ENCODE measurements at places on chromosomes 11 and 22.

GRCh38 chr11:33667819-33668467 is 32.7 kb downstream of the C11orf91 start:
- no peak for DNase-seq

DNA sequence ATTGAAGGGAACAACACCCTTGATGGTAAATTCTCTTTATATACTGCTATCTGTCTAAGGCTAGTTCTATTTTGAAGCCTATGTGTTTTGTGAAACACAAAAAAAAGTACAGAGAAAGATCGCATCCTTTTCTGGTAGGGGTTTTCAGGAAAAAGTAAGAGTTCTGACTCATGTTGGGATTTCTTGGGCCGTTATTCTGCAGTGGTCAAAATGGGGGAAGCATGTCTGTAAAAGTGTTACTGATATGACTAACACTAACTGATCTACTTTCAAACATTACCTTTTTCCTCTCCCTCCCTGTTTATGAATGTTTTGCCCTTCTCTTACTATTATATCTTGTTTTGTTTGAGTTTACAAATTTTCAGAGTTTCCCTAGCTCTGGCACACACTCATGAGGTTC is 53.9 kb downstream of the CTNND1 start:
- no peak for DNase-seq

DNA sequence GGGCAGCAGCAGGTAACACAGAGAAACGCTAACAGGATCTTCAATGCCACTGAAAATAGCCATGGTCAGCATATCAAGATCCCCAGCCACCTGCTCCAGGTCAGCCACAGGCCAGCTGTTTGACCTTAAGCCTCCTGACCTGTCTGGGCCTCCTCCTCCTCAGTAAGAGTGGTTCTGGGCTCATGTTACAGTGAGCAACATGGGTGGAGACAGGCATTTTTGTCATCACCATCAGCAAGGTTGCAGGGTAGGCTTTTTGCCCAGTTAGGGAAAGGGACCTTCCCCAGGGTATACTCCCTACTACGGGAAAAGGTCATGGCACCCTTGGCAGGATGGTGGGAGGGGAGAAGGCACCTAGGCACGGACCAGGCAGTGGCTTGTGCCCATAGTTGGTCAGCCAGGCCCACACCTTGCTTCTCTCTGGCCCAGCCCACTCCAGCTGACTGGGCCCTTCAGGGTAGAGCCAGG is 131.8 kb upstream of the PARVA start:
- DNase-seq, result no peak

DNA sequence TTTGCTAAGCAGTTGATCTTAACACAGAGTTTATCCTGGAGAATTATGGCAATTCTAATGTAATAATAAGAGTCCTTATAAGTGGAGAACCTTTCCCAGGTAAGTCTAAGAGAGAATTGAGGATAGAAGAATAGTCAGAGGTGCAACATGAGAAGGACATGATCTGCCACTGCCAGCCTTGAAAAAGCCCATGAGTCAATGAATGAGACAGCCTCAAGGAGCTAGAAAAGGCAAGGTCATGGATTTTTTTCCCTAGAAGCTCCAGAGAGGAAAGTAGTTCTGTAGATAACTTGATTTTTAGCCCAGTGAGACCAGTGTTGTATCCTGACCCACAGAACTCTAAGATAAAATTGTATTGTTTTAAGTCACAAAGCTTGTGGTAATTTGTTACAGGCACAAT is 16.9 kb downstream of the MS4A6A start:
- DNase-seq, result no peak

DNA sequence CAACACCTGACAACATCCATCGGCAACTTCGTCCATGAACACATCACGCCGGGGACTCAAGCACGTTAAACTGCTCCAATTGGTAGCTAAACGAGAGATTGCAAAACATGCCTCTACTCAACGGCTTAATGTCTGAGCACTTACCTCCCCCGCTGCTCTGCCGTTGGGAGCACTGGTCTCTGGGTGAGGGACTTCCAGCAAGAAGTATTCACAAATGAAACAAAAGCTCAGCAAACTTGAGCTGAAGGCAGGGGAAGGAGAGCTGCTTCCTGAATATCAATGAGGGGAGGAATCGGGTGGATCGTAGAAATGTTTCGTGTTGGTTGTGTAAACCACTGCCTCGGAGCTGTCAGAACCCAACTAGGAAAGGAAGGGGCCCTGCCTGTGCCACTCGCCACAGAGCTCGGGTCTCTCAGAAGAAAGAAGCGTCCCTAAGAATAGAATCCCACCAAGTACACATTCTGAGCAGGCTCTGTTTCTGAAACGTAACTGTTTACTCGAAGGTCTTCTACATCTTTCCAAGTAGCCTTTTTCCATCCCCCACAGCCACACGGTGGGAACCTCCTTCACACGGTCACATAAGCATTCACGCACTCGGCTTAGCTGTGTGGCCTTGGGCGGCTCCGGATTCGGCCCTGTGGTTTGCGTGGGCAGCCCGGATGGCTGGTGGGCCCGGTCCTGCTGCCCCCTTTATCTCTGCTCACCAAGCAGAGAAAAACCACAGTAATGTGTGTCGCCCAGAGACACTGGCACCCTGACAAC is at the start of gene MLC1:
Gene MLC1 (minus strand): TSS at position 216 of the 762 bp plus-strand sequence. CDS start 524 bp downstream, outside the sequence.
- no peak for DNase-seq

DNA sequence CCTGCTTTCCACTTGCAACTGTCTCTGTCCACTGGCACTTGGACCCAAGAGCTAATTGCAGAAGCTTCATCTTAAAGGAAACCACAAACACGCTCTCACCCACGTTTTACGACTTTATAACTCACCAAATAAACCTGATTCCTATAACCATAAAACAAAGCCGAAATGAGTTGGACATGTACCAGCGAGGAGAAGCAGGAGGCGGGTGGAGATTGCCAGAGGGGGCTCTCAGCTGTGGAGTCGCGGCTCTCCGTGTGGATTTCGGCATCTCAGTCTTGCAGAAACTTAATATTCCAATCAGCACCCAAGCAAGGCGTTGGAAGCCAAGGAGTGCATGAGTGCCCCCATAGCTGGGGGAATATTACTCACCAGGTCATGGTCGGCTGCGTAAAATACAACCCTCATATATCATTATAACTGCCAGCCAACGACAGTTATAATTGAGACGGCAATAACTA is 483.6 kb downstream of the MN1 start:
- no peak for DNase-seq

- DNase-seq, result no peak
Observed at GRCh38 chr11:78801161-78801884, 226.7 kb upstream of the NARS2 start.

GRCh38 chr11:102733232-102733875 is 8.6 kb upstream of the MMP8 start:
- peak; percentile 42 for DNase-seq

- DNase-seq, result peak; percentile 65
Observed at GRCh38 chr11:13335319-13335718, 57.7 kb downstream of the BMAL1 start.

DNA sequence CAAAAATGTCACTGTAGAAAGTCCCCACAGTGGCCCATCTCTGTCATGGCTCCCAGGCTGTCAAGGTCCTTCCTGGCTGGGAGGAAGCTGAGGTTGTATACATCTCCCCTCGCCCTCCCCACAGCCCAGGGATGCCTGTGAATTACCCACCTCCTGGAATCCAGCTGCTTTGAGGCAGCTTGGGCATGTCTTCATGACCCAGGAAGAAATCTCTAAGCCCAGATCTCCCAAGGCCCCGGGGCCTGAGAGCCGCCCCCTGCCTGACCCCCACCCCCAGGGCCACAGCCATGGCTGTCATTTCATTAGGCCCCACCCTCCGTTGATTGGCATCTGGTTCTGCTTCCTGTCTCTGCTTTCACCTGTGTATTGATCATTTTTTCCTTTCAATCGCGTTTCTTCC is 207.5 kb downstream of the TBC1D22A start:
- DNase-seq, result no peak

DNA sequence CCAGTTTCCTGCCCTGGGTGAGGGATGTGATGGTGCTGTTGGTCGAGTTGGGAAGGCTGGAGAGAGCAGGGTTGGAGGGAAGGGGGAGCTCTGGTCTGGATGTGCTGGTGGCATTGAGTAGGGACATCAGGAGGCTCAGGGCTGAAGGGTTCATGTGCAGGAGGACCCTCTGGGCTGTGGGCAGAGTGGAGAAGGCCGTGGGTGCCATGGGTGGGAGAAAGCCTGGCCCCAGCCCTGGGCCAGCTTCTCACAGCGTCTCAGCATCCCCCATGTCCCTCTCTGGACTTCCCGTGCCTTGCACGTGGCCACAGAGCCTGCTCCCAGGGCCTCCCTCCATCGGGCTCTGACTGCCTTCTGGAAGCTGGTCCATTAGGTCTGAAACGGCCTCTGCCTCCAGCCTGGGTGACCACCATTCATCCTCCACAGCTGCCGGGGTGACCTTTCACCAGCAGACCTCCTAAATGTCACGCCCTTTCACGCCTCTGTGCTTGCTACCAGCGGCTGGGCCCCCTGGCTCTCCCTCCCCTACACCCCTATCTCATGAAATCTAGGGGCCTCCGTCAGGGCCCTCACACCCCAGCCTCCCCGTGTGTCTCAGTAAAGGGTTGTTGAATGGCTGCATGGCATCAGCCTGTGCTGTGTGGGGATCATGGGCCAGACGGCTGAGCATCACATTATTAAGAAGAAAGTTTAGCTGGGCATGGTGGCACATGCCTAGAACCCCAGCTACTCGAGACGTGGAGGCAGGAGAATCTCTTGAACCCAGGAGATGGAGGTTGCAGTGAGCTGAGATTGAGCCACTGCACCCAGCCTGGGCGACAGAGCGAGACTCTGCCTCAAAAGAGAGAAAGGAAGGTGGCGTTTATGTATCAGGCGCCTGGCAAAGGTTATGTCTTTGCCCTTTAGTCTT is 25.5 kb downstream of the MYO7A start:
- DNase-seq, result no peak

- DNase-seq, result no peak
Observed at GRCh38 chr11:15446929-15447328, 332.2 kb downstream of the INSC start.

- DNase-seq, result peak; percentile 9
Observed at GRCh38 chr22:27989758-27990450, 70.8 kb upstream of the PITPNB start.

- no peak for DNase-seq
Observed at GRCh38 chr11:33655842-33656600, 44.6 kb downstream of the C11orf91 start.

- DNase-seq, result no peak
Observed at GRCh38 chr22:23774922-23775436, 2.3 kb downstream of the MMP11 start.

DNA sequence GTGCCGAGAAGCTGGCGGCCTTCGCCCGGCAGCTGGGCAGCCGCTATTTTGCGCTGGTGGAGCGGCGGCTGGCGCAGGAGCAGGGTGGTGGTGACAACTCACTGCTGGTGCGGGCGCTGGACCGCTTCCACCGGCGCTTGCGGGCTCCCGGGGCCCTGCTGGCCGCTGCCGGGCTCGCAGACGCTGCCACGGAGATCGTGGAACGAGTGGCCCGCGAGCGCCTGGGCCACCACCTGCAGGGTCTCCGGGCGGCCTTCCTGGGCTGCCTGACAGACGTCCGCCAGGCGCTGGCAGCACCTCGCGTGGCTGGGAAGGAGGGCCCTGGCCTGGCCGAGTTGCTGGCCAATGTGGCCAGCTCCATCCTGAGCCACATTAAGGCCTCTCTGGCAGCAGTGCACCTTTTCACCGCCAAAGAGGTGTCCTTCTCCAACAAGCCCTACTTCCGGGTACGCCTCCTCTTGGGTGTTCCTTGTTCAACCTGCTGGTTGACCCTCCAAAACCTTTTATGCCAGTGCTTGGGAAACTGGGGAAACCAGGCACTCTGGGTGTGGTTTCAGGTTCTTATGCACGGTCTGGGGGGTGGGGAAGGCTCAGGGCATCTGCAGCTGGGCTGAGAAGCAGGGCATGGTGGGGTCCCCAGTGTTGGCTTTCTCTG is 3.1 kb upstream of the TM7SF2 start:
- DNase-seq, result no peak

DNA sequence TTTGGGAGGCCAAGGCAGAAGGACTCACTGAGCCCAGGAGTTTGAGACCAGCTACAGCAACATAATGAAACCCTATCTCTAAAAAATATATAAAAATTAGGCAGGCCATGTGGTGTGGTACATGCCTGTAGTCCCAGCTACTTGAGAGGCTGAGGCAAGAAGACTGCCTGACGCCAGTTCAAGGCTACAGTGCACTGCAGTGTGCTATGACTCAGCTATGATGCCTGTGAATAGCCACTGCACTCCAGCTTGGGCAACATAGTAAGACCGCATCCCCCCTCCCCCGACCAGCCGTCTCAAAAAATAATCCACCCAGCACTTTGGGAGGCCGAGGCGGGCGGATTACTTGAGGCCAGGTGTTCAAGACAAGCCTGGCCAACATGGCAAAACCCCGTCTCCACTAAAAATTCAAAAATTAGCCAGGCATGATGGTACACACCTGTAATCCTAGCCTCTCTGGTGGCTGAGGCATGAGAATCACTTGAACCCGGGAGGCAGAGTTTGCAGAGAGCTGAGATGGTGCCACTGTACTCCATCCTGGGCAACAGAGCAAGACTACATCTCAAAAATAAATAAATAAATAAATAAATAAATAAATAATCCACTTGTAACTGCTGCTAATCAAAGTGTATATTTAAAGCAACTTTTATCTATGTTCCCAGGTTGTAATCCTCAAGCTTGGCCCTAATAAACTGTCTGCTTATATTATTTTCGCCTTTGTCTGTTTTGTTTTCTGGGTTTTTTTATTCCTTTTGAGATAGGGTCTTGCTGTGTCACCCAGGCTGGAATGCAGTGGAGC is 7.8 kb downstream of the HPS5 start:
- no peak for DNase-seq

DNA sequence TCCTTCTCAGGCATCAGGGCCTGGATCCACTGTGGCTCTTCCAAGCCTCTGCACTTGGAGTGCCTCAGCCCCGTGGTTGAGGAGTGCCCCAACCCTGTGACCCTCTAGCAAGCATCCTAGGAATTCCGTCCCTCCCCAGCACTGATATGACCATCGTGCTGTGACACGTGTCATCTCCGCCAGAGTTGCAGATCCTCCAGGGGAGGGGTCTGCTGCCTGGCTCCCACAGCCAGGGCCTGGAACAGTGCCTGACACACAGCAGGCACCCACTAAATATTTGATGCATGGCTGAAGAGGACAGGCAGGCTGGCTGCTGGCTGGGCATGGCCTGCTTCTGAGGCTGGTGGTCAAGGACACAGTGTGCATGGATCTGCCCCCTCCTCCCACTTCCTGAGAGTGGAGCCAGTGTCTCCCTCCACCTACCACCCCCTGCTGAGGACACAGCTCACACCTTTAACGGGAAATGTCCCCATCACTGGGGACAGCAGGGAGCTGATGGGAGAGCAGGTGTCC is 1.7 kb upstream of the CD81 start:
- no peak for DNase-seq

GRCh38 chr22:37262346-37262745 is 18.3 kb upstream of the RAC2 start:
- DNase-seq, result no peak

- no peak for DNase-seq
Observed at GRCh38 chr11:66106786-66107599, 36.9 kb downstream of the PACS1 start.

All from activated CD4-positive, CD25-positive, alpha-beta regulatory T cell treated with anti-CD3 and anti-CD28 coated beads, Interleukin-2, amount 50 U/mL, for 72 hours (primary cell).